ENCODE measurements at places on chromosomes 3 and 15.

- DNase-seq = no peak
Observed at GRCh38 chr3:72298201-72299152, 513.5 kb upstream of the PROK2 start.

DNA sequence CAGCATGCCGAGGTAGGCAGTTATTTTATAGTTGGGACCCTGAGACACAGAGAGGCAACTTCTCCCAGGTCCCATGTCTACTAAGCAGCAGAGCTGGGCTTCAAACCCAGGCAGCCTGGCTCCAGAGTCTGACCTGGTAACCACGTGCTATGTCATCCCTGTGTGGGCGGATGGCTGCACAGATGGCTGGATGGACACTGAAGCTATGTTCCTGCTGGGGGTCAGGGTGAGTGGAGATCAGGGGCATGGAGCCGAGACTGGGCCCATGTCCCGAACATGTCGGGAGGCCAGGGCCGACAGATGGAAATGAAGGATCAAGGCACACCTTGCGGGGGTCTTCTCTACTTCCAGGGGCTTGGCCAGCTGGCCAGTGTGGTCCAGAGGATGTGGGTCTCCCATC, 9.3 kb upstream of the FBLN2 start:
- DNase-seq = no peak

DNA sequence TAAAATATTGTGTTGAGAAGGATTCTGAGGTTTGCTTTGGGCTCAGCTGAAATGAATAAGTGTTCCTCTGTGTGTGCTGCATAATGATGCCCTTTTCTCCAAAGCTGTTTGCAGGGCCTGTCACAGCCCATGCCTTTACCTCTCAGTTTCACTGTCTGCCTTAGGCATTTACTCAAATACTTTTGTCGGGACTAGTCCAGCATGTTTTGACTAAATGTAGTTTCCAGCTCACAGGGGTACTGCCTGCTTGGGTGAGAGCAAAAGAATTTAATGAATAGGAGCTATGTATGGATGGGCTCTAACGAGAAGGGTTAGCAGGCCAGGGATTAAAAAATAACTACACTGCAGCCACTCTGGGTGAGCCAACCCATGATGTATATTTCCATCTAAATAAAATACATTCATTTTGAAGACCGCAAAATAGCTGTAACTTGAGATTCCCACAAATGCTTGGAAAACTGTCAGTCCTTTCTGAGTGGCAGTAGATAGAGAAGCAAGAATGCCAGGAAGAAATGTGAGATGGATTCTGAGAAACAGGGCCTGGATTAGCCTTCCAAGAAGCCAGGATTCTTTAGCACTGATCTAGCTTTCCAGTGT, 549.2 kb upstream of the TBL1XR1 start:
- no peak for DNase-seq

DNA sequence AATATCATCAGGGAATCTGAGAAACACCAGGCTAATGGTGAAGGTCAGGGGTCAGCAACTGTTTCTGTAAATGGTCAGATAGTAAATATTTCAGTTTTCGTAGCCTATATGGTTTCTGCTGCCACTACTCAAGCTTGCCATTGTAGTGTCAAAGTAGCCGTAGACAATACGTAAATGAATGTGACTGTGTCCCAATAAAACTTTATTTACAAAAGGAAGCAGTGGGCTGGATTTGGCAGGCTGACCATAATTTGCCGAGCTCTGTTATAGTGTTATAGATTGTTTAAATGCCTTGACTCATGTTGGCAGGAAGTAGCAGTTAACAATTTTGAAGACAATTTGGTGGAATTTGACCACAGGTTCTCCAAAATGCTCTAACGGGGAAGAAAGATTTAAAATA, 548.2 kb downstream of the FOXP1 start:
- DNase-seq = no peak

DNA sequence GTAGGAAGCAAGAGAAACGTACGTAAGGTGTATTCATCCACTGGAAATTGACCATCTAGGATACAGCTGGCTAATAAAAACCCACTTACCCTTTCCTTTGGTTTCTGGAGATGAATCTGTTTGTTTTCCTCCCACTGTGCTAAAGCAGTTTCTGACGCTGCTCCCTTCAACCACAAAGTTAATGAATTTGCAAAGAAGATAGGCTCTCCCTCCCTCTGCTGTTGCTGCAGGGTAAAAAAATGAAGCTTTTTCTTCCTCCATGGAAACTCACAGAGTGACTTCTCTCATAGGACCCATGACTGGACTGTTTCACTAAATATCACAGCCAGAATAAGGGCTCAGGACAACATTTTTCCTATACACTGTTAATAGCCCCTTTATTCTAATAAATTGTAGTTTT, 172.1 kb upstream of the LRRN1 start:
- no peak for DNase-seq

DNA sequence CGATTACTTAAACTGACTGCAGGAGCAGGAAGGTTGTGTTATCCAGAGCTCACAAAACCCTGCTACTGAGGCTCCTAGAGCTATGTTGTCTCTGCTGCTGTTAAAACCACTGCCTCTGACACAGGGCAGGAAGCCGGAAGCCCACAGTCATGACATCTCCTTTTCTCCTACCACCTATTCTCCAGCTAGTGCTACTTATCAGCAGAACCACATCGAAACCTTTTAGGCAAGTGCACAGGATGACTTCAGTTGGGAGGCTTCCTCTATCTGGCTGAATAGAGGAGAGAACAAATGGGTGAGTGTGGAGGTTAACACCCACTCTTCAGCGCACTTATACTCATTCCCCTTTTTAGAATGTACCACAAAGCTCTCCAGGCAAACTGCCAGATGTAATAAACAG, 638.0 kb downstream of the OTOL1 start:
- DNase-seq = no peak

DNA sequence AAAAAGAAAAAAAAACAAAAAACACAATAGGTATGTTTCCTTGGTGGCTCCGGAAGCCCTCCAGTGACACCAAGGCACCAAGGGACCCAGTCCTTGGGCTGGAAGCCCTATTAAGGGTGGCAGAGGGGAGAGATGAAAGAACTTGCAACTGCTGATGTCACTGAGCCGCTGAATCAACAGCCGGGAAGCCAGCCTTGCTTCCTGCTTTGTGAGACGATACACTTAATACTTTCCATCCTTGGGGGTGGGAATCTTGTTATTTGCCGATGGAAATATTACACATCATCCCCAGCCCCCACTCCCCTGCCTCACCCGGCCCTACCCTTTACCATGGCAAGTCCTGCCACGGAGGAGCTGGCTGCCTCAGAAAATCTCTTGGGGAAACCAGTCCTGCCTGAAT, 5.6 kb upstream of the ISLR2 start:
- no peak for DNase-seq

DNA sequence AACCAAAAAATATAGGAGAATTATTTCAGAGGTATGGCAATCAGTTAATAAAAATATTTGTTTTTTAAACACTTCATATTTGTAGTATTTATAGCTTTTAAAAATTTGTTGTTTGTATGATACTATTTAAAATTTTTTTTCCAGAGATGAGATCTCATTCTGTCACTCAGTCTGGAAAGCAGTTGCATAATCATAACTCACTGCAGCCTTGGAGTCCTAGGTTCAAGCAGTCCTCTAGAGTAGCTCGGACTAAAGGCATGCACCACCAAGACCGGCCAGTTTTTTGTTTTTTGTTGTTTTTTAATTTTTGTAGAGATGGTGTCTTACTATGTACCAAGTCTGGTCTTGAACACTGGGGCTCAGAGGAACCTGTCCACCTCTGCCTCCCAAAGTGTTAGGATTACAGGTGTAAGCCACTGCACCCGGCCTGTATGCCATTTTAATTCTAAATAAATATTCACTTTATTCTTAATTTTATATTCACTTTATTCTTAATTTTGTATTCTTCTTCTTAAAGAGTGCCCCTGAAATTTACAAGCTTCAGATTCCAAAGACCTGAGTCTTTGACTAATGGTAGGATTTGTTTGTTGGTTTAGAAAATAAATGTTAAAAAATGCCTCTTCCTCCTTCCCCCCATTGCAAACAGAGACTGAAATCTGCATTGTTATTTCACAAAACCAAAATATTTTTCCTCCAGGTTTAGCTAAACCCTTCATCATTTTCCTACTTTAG, 9.4 kb downstream of the TGFBR2 start:
- DNase-seq = no peak

DNA sequence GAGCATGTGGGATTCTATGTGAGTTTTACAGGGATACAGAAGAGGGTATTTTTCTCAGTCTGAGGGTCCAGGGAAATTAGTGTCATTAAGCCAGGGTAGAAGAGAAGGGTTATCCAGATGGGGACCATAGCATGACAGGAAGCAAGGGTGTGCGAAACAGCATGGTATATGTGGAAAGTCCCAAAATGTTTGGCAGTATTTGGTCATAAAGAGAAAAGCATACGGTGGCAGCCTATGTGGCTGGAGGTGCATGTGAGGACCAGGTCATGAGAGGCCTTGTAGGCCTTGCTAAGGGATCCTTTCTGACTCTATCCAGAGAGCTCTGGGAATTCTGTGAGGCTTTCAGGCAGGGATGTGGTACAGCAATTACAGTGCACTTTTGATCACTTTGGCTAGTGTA, 411.4 kb downstream of the AGBL1 start:
- DNase-seq = no peak

Measured in thoracic aorta (tissue), 2 donors.